ENCODE measurements at places on chromosomes 11 and 22. TPM values are rescaled to one million over a fixed set of nuclear protein-coding genes. Genes with fewer than 3 reads are reported as not detected.

GRCh38 chr11:111427471-111427912 is 48.4 kb upstream of the POU2AF1 start:
- DNase-seq, result no peak
- peaks cover 10% of the 10 kb centered on the region for H3K4me1 ChIP-seq
- no peak overlapping the region for H3K4me3 ChIP-seq
- H3K36me3 ChIP-seq, result no peaks in the 10 kb centered on the region
- H3K27me3 ChIP-seq, result no peaks in the 10 kb centered on the region

GRCh38 chr22:34105461-34106062 is 185.3 kb upstream of the LARGE1 start:
- no peaks in the 10 kb centered on the region for H3K4me1 ChIP-seq
- no peak overlapping the region for H3K4me3 ChIP-seq
- H3K27me3 ChIP-seq, result no peaks in the 10 kb centered on the region
- H3K36me3 ChIP-seq, result no peaks in the 10 kb centered on the region

DNA sequence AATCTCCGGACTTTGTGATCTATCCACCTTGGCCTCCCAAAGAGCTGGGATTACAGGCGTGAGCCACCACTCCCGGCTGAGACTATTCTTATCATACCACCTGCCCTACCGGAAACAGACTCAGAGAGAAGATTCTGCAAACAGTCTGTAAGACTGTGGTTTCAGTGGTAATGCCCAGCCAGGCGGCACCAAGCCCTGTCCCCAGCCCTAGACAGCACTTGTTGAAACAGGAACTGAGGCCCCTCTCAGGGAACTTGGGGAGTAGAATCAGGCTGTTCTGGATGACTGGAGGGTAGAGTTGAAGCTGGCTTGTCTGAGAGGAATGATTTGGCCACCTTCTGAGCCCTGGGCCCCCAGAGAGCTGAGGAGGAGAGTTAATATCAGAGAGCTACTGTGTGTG is 1.3 kb upstream of the INSC start:
- no peak overlapping the region for H3K27ac ChIP-seq
- no peaks in the 10 kb centered on the region for H3K36me3 ChIP-seq
- no peak for DNase-seq

DNA sequence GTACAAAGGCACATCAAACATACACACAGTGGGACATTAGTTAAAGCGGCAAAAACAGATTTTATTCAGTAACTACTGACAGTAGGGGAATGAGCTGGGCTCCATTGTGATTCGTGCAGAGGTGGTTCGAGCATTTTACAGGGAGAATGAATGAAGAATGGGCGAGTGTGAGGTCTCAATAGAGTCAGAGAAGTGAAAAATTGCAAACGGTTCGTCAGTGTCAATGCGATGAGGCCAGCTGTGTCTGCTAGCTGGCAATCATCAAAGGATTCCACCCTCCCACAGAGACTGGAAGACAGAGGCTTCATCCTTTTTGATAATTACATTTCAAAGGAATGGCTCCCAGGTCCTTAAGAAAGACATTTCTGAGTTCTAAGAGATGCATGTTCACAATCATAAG is 17.4 kb downstream of the OR4D9 start:
- no peak overlapping the region for H3K27ac ChIP-seq
- no peak overlapping the region for H3K4me3 ChIP-seq
- no peaks in the 10 kb centered on the region for H3K27me3 ChIP-seq
- no peaks in the 10 kb centered on the region for H3K4me1 ChIP-seq
- H3K36me3 ChIP-seq, result no peaks in the 10 kb centered on the region

GRCh38 chr22:26890870-26891269 is 233.5 kb downstream of the MIAT start:
- H3K36me3 ChIP-seq, result no peaks in the 10 kb centered on the region
- DNase-seq, result no peak

DNA sequence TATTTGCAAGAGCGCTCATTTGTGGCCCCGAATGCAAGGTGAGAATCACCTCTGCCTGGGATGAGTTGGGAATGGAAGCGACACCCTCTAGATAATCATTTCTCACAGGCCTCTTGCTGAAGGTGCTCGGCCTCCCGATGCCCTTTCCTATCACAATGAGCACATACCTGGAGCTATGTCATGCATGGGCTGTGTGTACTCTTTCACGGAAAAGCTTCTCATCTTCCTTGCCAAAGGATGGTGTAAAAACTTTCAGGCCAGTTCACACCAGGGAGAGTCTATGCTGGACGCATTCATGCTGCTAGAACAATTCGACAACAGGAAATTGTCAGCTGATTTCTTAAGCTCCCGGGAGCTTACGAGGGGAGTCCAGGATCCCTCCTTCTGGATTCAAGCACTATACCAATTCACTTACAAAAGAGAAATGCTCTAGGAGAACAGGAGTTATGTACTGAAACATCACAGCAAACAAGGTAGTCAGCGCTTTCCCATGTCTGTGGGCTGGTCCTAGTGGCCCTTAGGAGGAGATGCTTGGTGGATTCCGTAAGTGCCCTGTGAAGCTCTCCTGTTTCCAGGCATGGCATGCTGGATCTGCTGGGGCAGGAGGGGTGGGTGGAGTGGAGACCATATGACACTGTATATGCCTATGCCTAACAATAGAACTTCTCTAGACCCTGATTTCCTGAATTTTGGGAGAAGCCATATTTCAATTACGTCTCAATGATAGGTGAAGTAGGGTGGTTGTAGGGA is 53.1 kb upstream of the B3GAT1 start:
- no peak for DNase-seq
- no peak overlapping the region for H3K4me3 ChIP-seq
- H3K27ac ChIP-seq, result no peak overlapping the region
- no peaks in the 10 kb centered on the region for H3K27me3 ChIP-seq

The PRSS23 gene
- 8.6 TPM for total RNA-seq

The KCNE3 gene
- total RNA-seq, result 5.6 TPM

The PARVG gene
- 6.3 TPM for total RNA-seq

The GAS2 gene
- total RNA-seq, result 26.1 TPM

The CHST1 gene
- 0.49 TPM for total RNA-seq

The CNGA4 gene
- not detected for total RNA-seq
